ENCODE measurements at places on chromosomes 11 and 22.

GRCh38 chr11:12122083-12122482, 11.7 kb downstream of the MICAL2 start:
- no peak for DNase-seq

GRCh38 chr22:47076758-47077157, 314.3 kb downstream of the TBC1D22A start:
- DNase-seq = no peak

DNA sequence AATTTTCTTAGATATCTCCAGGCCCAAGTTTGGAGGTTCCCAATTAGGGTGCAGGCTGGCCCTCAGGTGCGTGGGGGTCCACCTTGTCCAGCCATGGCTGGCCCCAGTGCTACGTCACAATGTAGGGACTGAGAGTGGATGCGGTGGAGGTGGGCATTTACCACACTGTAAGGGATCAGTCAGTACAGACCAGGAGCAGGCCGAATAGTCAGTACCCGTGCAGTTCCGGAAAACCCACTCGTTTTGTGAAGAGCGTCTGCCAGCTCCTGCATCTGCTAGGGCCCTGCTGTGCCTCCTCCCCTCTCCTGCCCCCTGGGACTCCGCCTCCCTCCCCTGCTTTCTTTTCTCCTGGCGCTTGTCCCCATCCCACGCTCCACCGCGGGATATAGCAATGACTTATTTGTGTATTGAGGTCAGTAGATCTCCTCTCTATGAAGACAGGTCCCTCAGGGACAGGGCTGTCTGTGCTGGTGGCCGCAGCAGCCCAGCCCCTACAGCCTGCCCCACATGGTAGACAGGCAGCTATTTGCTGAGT, 50.4 kb upstream of the SEPTIN5 start:
- no peak for DNase-seq

- DNase-seq = no peak
Observed at GRCh38 chr11:130633466-130633865, 185.0 kb downstream of the ADAMTS15 start.

- no peak for DNase-seq
Observed at GRCh38 chr11:44605068-44605708, 39.7 kb downstream of the CD82 start.

GRCh38 chr11:89660234-89660633, 49.9 kb upstream of the TRIM77 start:
- DNase-seq = no peak

GRCh38 chr22:30863081-30863833, 105.3 kb downstream of the MORC2 start:
- no peak for DNase-seq

DNA sequence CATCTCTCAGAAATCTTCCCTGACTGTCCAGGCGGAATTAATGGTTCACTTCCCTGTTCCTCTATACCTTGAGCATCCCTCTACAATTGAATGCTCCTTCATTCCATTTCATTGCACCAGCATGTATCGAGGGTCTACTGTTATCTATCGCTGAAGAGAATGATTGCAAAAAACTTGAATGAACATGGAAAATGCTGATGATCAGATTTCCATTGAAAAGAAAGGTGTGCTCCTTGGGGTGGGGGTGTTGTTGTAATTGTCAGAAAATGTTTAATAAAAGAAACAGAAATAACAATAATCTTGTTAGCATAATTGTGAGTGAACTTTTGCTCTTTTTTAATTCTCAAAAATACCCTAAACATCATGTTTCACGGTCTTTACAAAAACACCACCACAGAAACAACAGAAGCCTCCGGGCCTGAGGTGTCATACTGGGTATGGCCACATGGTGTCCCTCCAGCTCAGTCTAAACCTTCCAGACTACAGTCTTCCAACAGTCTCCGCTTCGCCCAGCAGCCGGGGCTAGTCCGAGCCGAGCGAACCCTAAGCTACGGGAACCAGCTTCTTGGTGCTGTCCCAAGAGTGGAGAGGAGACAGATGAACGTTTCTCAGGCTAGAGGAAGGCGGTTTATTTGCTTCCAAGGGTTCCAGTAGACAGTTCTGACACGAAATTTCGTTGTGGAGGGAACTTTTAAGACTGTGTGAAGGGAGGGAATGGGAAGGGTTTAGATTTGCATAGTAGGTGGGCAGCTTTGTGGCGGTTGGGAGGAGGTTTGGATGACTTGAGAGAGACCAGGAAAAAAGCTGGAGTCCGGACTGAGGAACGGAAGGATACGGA, 75.8 kb upstream of the ZBED5 start:
- peak; percentile 75 for DNase-seq

- no peak for DNase-seq
Observed at GRCh38 chr22:20595461-20595860, 88.1 kb downstream of the MED15 start.

DNA sequence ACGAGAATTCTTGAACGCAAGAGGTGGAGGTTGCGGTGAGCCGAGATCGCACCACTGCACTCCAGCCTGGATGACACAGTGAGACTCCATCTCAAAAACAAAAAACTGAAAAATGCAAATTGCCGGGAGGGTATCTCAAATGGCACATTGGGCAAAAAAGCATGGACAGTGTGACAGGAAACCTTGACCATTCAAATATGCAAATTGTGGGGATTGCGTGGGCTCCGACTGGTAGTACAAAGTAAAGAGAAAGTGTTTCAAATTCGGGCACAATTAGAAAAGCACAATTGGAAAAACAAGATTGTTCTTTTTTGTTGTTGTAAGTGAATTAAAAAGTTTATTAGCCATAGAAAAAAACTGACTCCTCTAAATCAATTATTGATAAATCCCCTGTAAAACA, 56.7 kb upstream of the NUP160 start:
- no peak for DNase-seq

- no peak for DNase-seq
Observed at GRCh38 chr11:110235966-110236365, 60.4 kb downstream of the RDX start.

- no peak for DNase-seq
Observed at GRCh38 chr22:38021206-38021605, 36.0 kb upstream of the PICK1 start.

- DNase-seq = no peak
Observed at GRCh38 chr11:12868315-12869073, 140.6 kb upstream of the RASSF10 start.

- no peak for DNase-seq
Observed at GRCh38 chr22:26527574-26528465, 15.5 kb upstream of the TFIP11 start.

- no peak for DNase-seq
Observed at GRCh38 chr11:74773476-74773875, 24.8 kb downstream of the RNF169 start.

- no peak for DNase-seq
Observed at GRCh38 chr22:17678817-17679385, 40.3 kb downstream of the BCL2L13 start.

DNA sequence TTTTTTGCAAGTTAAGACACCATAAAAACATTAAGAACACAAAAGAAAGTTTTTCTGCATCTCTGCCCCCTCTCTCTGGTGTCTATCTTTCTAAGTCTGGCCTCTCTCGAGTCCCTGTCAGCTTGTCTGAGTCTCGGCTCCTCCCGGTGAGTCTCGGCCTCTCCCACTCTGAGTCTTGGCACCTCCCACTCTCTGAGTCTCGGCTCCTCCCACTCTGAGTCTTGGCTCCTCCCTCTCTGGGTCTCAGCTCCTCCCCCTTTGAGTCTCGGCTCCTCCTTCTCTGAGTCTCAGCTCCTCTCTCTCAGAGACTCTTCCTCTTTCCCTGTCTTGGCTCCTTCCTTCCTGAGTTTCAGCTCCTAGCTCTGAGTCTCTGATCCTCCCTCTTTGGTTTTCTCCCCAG, 72.5 kb upstream of the AMPD3 start:
- DNase-seq = no peak

GRCh38 chr22:37976547-37976946, 7.8 kb downstream of the SOX10 start:
- DNase-seq = no peak

DNA sequence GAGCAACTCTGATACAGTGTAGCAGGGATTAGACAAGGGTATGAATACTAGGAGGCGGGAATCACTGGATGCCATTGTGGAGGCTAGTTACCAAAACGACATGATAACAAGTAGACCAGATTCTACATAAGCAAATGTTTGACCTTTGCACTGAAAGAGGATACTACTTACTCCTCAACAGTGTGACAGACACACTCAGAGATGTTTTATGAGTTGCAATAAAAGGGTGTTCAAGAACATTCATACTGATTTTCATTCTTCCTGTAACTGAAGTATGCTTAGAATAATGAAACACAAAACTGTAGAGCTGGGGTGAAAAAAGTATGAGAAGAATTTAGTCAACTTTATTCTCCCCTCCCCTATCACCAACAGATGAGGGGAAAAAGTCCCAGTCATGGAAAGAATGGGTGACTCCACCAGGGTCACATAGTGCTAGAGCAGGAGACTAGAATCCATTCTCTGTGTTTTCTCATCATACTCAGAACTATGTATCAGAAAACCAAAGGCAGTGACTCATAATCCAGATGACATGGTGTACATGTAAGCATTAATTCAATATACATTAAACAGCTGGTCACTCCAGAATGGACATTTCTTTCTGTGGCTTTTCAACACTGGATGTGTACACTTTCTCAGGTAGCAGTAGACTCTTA, 32.8 kb downstream of the ARHGAP20 start:
- DNase-seq = no peak

DNA sequence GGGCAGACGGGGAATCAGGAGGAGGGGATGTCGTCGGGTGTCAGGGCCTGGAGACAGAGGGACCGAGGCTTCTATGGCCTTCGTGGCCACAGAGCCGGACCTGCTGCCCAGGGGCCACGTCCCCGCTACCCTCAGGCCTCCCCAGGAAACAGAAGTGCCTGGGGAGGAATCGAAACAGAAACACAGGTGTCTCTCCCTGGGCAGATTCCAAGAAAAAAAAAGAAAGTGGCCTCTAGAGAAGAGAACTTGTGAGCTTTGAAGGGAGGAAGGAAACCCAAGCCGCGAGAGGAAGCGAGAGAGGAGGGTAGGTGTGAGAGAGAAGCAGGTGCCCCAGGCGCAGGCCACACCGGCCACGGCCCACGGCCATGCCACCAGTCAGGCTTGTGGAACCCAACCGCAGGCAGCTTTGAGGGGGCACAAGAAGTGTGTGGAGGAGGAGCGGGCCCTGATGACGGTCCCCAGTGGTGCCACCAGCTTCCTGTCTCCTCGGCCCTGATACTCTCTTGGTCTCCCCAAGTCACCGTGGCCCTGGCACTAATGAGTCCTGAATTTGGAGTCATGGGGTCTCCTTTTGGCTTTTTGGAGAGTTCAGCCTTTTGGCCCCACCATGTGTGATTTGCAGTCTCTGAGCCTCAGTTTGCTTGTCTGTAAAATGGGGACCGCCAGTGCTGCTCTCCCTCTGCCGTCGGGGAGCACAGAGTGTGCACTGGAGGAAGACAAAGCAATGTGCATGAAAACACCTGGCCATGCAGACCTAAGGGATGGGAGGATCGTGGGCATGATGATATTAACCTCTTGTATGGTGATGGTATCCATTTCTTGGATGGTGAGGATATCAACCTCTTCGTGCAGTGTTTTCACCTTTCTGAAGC, 25.2 kb downstream of the LIF start:
- no peak for DNase-seq

DNA sequence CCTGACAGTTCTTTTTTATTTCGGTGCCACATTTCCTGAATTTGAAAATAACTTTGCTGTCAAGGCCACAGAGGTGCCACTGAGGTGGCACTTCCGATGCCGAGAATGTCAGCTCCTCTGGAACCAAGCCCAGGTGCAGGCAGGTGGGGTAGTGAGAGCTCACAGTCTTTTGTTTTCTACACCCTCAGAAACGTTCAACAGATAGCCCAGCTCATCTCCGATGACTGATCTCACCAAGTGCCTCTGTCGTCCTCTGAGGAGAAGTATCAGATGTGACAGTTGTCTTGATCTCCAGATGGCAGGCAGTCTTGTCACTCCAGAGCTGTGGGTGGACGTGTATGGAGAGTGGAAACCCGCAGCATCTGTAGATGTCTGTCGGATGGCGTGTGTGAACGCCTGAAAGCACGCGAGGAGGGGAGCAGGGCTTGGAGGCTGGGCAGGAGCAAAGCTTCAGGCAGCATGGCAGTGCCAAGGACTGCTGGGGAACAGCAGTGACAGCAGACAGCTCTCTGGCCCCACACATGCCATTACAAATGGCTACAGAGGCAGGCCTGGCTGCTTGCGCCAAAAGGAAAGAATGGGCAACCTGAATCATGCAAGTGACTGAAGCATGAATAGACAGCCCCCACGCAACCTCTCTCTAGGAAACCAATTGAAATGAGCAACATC, 877.0 kb downstream of the OPCML start:
- no peak for DNase-seq

DNA sequence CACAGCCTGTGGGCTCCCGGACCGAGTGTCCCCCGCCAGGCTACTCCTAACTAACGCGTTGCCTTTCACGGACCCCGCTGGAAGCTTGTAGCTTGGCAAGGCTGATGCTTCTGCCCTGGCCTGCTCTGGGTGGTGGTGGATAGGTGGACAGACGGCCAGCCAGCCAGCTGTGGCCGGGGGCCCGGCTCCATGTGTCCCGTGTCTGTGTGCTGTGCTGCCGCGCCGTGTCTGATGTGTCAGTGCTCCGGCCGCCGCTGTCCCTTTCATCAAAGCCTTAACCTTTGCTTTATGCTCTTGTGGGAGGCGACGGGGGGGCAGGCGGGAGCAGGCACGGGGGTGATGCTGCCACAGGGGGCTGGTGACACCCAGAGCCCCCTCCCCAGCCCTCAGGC, 5.0 kb downstream of the CCDC188 start:
- no peak for DNase-seq

DNA sequence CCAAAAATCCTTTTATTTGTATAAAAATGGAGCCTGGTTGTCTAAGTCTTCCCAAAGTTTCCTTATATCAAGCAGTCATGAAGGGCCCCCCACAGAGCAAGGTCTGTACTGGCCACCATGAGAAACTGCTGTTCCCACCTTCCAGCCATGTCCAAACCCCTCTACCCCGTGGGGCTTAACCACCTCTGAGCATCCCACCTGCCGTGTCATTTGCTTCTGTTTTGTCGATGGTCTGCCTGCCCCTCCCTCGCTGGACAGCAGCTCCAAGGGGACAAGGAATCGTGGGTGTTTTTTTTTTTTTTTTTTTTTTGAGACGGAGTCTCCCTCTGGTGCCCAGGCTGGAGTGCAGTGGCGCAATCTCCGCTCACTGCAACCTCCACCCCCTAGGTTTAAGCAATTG, 11.1 kb upstream of the ANO1 start:
- DNase-seq = no peak

GRCh38 chr11:126919147-126919823, 81.3 kb downstream of the KIRREL3 start:
- DNase-seq = no peak

All from DMS79 (cell line).